MG63 (cell line): ENCODE measurements at places on chromosomes 7 and 10. TPM values are rescaled to one million over a fixed set of nuclear protein-coding genes. Genes with fewer than 3 reads are reported as not detected.

DNA sequence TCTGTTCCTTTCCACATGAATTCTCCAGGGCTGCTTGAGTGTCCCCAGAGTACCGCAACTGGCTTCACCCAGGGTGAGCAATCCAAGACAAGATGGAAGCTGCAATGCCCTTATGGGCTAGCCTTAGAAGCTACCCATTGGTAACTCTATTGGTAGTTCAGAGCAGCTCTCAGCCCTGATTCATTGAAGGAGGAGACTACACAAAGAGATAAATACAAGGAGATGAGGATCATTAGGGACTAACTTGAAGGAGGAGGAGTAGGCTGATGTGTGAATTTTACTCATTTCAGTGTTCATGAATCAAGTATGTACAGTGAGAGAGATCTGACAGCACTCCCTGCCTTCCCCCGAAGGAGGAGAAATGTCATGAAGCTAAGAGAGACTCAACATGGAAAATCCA is 124.0 kb downstream of the REEP3 start:
- no peak for DNase-seq

DNA sequence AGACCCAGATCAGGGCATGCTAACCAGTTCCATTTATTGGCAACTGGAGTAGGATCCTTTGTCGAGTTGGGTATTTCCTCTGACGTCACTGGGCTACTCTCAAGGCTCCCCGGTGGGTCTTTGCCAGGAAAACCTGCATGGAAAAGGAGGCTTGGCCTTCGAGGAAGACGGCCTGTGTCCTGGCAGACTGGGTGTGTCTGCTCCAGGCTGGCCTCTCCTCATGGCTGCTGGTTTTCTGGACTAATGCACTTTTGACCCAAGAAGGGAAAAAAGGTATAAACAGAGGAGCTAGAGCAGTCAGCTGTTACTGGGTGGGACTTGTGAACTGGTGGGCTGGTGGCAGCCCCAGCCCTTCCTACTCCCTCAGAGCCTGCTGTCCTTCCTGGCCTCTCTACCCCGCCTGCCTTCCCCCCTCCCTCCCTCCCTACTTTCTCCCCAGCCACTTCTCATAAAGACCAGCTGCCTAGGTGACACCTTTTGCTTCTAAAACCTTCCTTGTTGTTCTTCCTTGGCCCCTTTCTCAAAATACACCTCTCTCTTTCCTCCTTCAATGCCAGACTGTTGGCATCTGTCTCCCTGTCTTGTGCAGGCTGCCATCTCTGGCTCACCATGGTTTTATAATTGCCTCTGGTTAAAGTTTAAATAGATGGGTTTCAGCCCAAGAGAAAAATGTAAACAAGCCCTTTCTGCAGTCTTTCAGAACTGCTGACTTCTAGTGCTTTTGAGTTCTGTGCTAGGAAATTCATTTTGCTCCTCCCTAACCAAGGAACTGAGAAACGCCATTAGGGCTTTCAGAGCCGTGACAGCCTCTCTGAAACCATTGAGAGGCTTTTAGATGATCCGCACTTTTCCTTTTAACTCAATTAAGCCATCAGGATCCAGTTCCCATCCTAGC is 101.8 kb upstream of the MKLN1 start:
- peak; percentile 38 for DNase-seq

DNA sequence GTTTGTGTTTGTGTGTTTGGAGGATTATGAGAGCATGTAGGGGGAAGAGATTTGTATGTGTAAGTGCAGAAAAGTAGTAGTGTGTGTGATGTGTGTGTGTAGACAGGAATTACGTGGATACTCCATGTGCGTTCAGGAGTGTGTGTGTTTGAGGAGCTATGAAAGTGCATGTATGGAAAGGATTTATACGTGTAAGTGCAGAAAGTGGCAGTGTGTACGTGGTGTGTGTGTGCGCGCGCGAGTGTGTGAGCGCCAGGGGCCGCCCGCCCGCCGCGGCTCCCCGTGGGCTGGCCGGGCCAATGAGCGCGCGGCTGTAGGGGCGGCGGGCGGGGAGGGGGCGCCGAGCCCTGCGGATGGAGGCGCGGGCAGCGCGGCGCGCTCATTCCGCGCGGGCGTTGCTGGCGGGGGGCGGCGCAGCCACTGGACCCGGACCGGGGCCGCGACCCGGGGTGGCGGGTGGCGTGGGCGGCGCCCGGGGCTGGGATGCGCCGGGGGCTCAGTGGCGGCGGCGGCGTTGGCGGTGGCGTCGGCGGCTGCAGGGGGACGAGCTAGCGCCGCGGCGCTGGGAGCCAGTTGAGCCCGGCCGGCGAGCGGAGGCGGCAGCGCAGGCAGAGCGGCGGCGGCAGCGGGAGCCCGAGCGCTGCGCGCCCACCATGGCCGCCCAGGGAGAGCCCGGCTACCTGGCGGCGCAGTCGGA is at the start of gene BICC1:
Gene BICC1 (plus strand): TSS at position 382 of the 697 bp plus-strand sequence. CDS start 272 bp downstream, at position 654.
- DNase-seq = peak; percentile 57

DNA sequence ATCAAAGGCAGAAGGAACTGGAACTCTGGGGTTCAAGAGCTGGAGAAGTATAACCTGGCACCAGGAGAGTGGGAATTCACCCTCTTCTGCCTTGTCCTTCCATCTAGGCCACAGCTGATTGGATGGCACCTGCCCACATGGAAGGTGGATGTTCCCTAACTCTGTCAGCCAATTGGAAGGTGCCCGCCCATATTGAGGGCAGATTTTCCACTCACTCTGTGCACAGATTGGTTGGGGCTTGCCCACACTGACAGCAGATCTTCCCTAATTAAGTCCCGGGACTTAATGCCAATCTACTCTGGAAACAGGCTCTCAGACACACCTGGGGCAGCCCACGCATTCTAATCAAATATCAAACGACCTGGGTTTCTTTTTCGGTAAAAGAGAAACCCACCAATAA is 1142.3 kb upstream of the CELF2 start:
- DNase-seq = no peak

DNA sequence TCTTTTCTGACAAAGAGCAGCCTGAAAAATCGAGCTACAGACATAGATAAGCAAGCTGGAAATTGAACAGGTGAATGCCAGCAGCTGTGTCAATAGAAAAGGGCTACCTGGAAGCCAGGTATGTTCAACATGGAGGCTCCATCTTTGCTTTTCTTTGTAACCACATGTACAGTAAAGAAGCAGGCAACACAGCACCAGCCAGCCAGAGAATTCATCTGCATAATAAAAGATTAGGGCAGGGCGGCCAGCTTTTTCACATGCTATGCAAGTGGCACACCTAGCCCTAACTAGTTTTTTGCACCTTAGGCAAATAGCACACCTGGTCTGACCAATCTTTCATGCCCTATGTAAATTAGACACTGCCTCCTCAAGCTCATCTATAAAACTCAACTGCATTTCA is 25.7 kb downstream of the COG5 start:
- DNase-seq = no peak

DNA sequence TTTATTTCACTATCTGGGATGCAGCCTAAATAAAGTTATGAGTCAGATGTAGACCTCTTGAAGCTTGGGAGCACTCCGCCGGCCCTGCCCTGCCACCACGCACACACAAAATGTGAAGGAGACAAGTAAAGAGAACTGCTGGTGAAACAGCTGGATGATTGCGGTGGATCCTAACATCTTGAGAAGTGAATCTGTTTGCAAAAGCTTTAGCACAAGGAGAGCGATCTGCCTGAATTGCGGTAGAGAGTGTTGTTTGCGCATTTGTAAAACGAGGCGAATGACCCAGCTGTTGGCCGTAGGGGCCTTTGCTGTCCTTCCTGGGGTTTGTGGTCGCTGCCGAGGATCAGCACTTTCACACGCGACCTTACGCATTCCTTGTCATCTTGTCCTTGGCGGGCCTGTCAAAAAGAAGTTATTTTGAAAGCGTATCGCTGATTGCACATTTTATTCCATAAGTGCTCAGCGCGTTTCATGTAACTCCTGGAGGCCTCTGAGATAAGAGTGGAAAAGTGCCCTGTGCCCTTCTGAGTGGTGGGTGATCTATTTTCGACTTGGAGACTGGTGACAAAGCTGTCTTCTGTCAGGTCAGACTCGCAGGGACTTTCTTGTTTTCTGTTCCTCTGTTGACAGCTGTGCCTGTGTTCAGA is 40.8 kb downstream of the RBM20 start:
- peak; percentile 51 for DNase-seq

GRCh38 chr7:85508642-85509410 is 322.0 kb upstream of the SEMA3D start:
- no peak for DNase-seq

DNA sequence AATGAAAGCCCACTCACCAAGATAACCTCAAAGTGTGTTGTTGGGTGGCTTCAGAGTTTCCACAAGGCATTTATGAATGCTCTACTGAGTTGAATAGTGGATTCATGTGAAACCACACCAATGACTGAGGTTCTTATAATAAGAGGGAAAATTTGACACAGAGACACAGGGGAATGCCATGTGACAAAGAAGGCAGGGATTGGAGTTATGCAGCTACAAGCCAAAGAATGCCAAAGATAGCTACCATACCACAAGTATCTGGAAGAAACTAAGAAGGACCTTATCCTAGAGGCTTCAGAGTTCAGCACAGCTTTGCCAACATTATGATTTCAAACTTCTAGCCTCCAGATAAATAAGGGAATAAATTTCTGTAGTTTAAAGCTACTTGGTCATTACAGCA is 68.0 kb upstream of the PCDH15 start:
- no peak for DNase-seq

DNA sequence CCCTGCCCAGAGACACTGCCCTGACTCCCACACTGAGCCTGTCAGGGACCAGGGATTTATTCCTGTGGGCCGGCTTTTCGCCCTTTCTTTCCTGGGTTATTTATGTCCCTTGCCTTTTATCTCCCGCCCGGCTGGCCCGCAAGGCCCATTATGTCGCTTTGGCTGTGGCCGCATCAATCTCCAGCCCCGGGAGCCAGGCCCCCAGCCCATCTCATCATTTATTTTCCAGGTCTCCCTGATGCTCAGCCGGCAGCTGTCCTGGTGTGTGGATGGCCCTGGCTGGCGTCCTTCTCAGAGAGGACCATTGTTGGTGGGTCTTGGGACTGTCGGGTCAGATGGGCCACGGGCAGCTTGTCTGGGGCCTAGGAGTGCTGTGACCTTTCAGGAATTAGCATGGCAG is 82.3 kb downstream of the FAM241B start:
- DNase-seq = no peak

DNA sequence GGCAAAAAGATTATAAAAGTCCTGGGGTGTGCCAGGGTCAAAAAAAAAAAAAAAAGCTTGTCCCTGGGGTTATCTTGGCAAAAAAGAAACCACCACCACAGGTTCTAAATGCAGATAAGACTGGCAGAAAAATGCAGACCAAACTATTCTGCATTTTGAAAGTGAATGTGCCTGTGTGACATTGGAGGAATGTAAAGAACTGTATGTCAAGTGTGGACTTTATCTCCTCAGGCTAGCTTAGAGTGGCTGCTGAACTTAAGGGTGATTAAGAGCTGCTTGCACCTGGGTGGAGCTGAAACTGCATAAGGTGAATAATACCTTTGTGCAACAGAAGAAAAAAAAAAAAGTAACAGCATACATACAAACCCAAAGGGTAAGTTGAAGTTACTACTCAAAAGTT is 1.3 kb upstream of the NAPEPLD start:
- DNase-seq = no peak

DNA sequence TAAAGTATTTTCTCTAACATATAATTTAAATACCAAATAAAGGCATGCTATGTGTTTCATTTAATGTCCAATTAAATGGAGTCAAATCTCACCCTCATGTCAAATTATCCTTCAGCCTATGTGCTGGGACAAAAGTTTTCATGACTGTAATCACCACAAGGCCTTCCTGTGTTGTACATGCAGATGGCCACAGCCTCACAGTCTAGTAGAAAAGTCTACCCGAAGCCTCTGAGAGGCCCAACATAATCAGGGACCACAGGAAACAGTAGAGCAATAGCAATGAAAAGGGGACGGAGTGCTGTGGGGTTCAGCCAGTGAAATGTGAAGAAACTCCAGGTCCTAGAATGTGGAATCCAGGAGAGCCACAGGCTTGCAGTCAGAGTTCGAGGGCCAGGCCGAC is 140.2 kb upstream of the KLF6 start:
- DNase-seq = no peak

GRCh38 chr7:1555813-1556543 is at the start of gene TMEM184A:
Gene TMEM184A, minus strand, starts transcription at chr7:1556205. Its CDS starts 721 bp downstream, at chr7:1555484.
- DNase-seq = peak; percentile 25

GRCh38 chr10:27500886-27501285 is 3.2 kb upstream of the RAB18 start:
- no peak for DNase-seq

GRCh38 chr10:64156166-64156565 is 635.0 kb downstream of the REEP3 start:
- DNase-seq = no peak

GRCh38 chr7:124881981-124882380 is 47.6 kb downstream of the POT1 start:
- DNase-seq = no peak

DNA sequence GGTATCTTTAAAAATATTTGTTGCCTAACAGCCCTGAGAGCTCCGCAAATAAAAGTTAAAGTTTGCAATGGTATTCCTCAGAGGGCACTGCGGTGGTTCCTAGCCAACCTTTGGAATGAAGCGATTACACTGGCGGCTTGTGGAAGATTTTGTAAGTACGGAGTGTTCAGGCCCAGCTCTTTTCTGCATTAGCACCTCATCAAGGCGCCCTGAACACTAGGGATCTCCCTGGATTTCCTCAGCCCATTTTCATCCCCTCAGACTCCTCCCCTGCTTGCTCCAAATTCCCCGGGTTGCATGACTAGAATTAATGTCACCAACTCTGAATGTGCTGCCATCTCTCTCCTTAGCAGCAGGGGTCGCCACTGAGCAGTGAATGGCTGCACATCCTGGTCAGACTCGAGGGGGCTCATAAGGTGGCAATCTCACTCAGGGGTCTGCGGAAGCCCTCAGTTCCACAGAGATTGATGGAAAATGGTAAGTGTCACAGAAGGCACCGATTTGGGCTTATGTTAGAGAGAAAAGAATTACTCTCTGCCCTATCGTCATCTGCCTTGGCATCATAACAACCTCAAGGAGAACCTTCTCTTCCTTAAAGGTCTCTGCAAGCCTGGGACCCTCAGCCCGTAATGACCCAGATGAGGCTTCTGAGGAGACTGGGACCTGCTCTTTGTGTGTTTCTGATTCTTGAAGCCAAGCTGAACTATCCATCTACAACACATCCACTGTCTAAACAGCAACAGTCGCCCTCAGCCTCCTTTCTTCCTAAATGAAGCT is 262.8 kb upstream of the AOAH start:
- DNase-seq = peak; percentile 34

The CCDC6 gene
- total RNA-seq = 19.0 and 21.1 TPM in 2 replicates

The CYP3A7 gene
- total RNA-seq = not detected in 2 replicates

The BLNK gene
- not detected in 2 replicates for total RNA-seq

The GRM8 gene
- not detected in 2 replicates for total RNA-seq

The HTR5A gene
- not detected in 2 replicates for total RNA-seq

The SERPINE1 gene
- 59.2 and 73.4 TPM in 2 replicates for total RNA-seq

The MNX1 gene
- 0.32 TPM in 1 of 2 replicates, not detected in the other for total RNA-seq

The C10orf53 gene
- total RNA-seq = not detected in 2 replicates

The DENND2A gene
- 25.4 and 32.4 TPM in 2 replicates for total RNA-seq
